ENCODE measurements at places on chromosomes 11 and 22. TPM values are rescaled to one million over a fixed set of nuclear protein-coding genes. Genes with fewer than 3 reads are reported as not detected.

- no peak for DNase-seq
These were observed 38.7 kb downstream of the EIF3F start for GRCh38 chr11:8025816-8026215.

- no peak for DNase-seq
These were observed 23.2 kb downstream of the LDLRAD3 start for GRCh38 chr11:35967042-35967441.

- DNase-seq, result no peak
These were observed 55.8 kb downstream of the PPME1 start for GRCh38 chr11:74226907-74227306.

- no peak for DNase-seq
These were observed 25.5 kb downstream of the MYBPC3 start for GRCh38 chr11:47327025-47327424.

DNA sequence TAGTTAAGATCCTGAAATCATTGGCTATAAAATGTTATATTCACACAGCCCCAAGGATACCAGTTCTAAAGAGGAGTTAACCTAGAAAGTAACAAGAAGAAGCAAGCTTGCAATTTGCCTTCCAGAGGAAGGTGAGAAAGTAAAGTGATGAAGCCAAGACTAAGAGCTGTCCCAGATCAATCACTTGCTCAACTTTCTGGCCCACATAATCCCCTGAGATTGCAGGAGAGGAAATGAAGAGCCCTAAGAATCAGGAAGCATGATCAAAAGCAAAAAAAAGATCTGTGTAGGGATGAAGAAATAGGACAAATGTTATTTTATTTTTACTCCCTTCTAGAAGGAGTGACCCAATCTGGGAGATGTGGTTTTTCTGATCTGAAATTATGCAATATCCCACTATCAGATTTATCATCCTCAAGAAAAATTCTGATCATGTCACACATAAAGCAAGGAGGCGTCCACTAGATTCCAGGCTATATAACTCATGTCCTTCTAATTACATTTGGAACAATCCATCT, 180.3 kb upstream of the GUCY1A2 start:
- DNase-seq, result no peak

DNA sequence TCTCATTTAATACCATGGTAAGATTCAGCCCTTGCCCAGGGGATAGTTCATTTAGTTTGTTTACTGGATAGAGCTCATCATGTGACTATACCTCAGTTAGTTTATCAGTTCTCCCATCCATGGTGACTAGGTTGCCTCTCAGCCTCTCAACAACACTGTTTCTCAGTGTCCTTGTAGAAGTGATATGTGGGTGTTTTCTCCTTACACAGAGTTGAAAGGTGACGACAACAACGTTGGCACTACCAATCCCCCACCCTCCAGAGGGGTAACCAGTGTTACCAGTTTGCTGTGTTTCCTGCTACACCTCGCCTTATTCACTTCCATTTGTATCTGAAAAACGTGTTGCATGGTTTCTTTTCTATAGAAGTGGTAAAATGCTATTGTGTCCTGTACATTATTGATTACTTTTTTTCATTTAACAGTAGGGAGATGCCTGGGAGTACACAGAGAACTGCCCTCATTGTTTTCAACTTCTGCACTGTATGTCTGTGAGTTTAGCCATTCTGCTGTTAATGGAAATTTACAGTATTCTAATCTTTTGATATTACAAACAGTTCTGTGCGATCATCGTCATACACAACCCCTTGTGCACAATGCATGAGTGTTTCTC, 11.6 kb downstream of the NEAT1 start:
- DNase-seq, result no peak

DNA sequence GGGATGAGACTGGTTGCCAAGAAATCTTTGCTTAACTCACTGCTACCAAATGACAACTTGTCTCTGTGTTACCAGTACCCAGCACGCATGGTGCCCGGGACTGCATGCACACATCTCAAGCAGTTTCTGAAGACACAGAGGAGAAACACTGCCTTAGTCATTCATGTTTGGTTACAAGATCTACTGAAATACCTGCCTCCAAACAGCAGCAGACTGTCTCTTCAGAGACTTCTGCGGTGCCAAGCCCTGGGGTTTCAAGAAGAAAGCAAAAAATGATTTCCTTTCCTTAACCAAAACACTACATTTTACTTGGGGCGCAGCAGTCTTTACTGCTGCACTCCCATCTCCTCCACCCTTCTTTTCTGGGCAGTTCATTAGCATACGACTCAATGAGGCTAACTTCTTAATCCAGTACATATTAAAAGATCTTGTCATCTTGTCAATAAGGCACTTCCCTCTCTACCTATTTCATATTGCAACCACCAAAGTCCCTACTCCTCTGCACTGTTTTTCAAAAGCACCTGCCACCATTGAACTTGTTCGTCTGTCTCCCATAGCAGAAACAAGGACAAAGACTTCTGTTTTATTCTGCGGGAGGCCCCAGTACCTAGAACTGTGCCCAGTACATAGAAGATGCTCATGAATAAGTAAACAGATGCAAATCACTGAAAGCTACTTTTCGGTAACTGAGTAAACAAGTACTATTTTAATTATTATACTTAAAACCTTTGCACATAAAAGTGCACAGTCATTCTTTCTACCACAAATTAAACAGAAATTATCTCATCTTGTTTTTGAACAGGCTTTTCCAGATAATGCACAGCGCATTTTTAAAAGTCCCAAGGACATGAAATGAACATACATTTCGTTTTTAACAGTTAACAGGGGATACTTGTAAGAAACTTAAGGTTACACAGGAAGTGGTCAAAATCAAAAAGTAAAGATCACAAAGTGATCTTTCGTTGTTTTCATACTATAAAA, 4.0 kb downstream of the NAP1L4 start:
- DNase-seq, result no peak

- DNase-seq, result peak; percentile 34
These were observed 11.8 kb upstream of the APLNR start for GRCh38 chr11:57248780-57249383.

DNA sequence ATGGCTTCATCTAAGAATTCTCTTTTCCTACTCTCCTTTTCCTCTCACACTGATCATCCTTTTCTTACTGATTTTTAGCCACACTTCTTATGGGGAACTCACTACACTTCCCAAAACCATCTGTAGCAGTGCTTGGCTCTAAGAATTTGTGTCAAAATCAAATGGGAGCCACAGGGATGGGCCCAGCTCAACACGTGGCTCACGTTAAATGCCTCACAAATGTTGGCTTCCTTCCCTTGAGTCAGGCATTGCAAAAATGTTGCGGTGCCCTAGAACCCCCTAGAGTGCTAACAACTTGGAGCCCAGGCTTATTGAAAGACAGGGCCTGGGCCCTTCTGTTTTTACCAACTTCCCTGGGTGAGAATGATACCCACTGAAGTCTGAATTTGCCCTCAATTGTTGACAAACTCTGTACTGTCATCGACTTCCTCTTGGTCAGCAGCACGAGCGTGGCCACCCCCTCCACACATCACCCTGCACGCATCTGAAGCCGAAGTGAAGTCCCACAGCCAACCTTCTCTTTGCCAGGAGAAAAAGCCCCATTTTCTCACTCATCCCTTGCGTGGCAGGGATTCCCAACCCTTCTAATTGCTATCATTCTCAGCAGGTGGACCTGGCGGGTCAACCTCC, 69.7 kb downstream of the ELFN2 start:
- DNase-seq, result no peak

Gene FXYD2
- 2.5 TPM for total RNA-seq

Gene BIK
- 1.7 TPM for total RNA-seq

Gene OVOL1
- not detected for total RNA-seq

Gene OR52I2
- not detected for total RNA-seq

Gene PDGFB
- 12.2 TPM for total RNA-seq

Measured in omental fat pad (tissue), 4 donors.